ENCODE measurements at places on chromosomes 16 and 17. TPM values are rescaled to one million over a fixed set of nuclear protein-coding genes. Genes with fewer than 3 reads are reported as not detected.

The PIP4K2B gene
- 64.2 TPM for total RNA-seq

The DNAH2 gene
- not detected for total RNA-seq

The SLC38A8 gene
- total RNA-seq: not detected

The RMI2 gene
- 2.4 TPM for total RNA-seq

The SNX20 gene
- 38.3 TPM for total RNA-seq
